Pericardium fibroblast (primary cell): ENCODE measurements at places on chromosomes 6 and 20. TPM values are rescaled to one million over a fixed set of nuclear protein-coding genes. Genes with fewer than 3 reads are reported as not detected.

Gene SLC22A2
- not detected in 2 replicates for total RNA-seq

Gene ACTL10
- 1.4 and 3.7 TPM in 2 replicates for total RNA-seq

Gene NRSN1
- total RNA-seq = not detected in 2 replicates

Gene GSTA4
- total RNA-seq = 38.0 and 45.8 TPM in 2 replicates

Gene EIF2S2
- 102 and 116 TPM in 2 replicates for total RNA-seq

Gene DDO
- total RNA-seq = 1.3 TPM in 1 of 2 replicates, not detected in the other

Gene MYCT1
- total RNA-seq = 0.35 and 3.1 TPM in 2 replicates

Gene DUSP15
- total RNA-seq = 0.09 and 0.70 TPM in 2 replicates

Gene WFDC10B
- total RNA-seq = not detected in 2 replicates

Gene ARFGEF3
- 0.09 and 0.12 TPM in 2 replicates for total RNA-seq

Gene CYP39A1
- 1.6 TPM in 1 of 2 replicates, not detected in the other for total RNA-seq

Gene DNAAF9
- 10.0 and 11.4 TPM in 2 replicates for total RNA-seq

Gene SNAI1
- total RNA-seq = 6.0 and 10.0 TPM in 2 replicates

Gene MAS1
- under 0.01 TPM in 1 of 2 replicates, not detected in the other for total RNA-seq

Gene RBM24
- total RNA-seq = 1.4 and 3.0 TPM in 2 replicates

Gene C6orf58
- total RNA-seq = 0.35 TPM in 1 of 2 replicates, not detected in the other

Gene SLC24A3
- 1.5 TPM in 1 of 2 replicates, not detected in the other for total RNA-seq

Gene TMEM217
- total RNA-seq = 0.12 and 0.17 TPM in 2 replicates

Gene PRR18
- total RNA-seq = not detected in 2 replicates

Gene CASS4
- total RNA-seq = 1.4 and 19.1 TPM in 2 replicates

Gene PRL
- not detected in 2 replicates for total RNA-seq

Gene MGME1
- total RNA-seq = 1.5 and 6.0 TPM in 2 replicates

Gene EPPIN
- total RNA-seq = not detected in 2 replicates

Gene TRIM38
- total RNA-seq = 7.7 and 14.0 TPM in 2 replicates

Gene PRRT1
- 0.47 and 0.85 TPM in 2 replicates for total RNA-seq

Gene PGK2
- not detected in 2 replicates for total RNA-seq

Gene PHACTR1
- 0.26 and 1.1 TPM in 2 replicates for total RNA-seq

Gene ZBTB12
- 2.6 and 4.9 TPM in 2 replicates for total RNA-seq

Gene WFDC5
- not detected in 2 replicates for total RNA-seq

Gene RUNX2
- 2.1 and 6.3 TPM in 2 replicates for total RNA-seq

Gene DEFB110
- not detected in 2 replicates for total RNA-seq

Gene PRSS35
- total RNA-seq = 2.4 and 3.0 TPM in 2 replicates

Gene TMEM242
- 4.9 and 5.1 TPM in 2 replicates for total RNA-seq

Gene ZNF133
- 12.8 and 16.7 TPM in 2 replicates for total RNA-seq

Gene SDC4
- 45.2 and 48.1 TPM in 2 replicates for total RNA-seq

Gene MAN1A1
- 59.3 and 65.5 TPM in 2 replicates for total RNA-seq

Gene PPP1R3G
- 4.0 TPM in 2 replicates for total RNA-seq

Gene C20orf141
- total RNA-seq = 0.47 TPM in 1 of 2 replicates, not detected in the other

Gene BMP2
- total RNA-seq = 0.35 and 1.2 TPM in 2 replicates

Gene BMP6
- 2.3 and 17.0 TPM in 2 replicates for total RNA-seq

Gene BEND3
- 0.60 and 1.1 TPM in 2 replicates for total RNA-seq

Gene TSHZ2
- 0.35 and 16.3 TPM in 2 replicates for total RNA-seq

Gene TFAP2C
- not detected in 2 replicates for total RNA-seq

Gene SOX12
- 17.6 and 19.7 TPM in 2 replicates for total RNA-seq

Gene ELOVL2
- 0.09 and 3.5 TPM in 2 replicates for total RNA-seq

Gene TREM1
- not detected in 2 replicates for total RNA-seq

Gene TFAP2D
- not detected in 2 replicates for total RNA-seq

Gene EEF1E1
- total RNA-seq = 16.7 and 33.3 TPM in 2 replicates

Gene HSPA1L
- total RNA-seq = 0.12 and 0.34 TPM in 2 replicates

Gene ZBTB46
- 3.4 and 6.4 TPM in 2 replicates for total RNA-seq
